NCI-H460 (cell line): ENCODE measurements at places on chromosomes 1 and 21.

GRCh38 chr1:94303005-94303404, 65.6 kb upstream of the ARHGAP29 start:
- DNase-seq = no peak

DNA sequence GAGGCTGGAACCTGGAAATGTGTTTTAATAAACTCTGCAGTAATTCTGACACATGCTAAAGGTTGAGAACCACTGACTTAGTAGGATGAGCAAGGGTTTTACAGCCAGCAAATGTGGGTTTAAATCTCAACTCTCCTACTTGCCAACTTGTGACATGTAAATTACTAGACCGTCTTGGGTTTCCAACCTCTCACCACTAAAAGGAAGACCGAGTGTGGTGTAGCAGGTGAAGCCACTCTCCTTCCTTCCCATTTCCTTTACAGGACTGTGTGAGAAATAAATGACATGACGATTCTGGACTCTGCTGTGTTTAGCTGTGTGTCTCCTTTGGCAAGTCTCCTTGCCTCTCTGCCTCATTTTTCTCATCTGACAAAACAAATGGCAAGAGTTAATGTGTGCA, 49.5 kb upstream of the DNAJC6 start:
- DNase-seq = no peak

DNA sequence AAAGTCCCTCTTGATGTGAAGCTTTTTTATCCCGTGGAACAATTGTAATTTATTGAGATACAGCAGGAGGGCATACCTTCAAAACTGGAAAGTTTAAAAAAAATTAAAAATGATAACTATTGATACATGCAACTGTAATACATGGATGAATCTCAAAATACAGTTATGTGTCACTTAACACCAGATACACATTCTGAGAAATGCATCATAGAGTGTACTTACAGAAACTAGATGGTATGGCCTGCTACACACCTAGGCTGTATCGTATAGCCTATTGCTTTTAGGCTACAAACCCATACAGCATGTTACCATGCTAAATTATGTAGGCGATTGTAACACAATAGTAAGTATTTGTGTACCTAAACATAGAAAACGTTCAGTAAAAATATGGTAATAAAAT, 7.1 kb upstream of the AKNAD1 start:
- DNase-seq = no peak

DNA sequence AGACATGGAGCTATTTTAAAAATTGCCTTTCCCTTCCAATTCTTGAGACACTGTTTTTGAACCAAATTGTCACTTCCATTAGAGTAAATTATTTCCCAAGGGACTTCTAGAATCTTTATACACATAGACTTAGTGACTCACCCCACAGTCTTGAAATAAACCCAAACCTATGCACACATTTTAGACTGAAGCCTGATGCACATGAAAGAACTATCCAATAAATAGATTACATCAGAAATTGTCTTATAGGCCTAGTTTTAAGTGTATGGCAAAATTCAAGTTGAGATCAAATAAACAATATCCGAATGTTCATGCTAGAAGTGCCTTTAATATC, 32.2 kb upstream of the ZNF326 start:
- no peak for DNase-seq

- DNase-seq = no peak
Measured at GRCh38 chr1:153775458-153776327, 486 bp downstream of the SLC27A3 start.

DNA sequence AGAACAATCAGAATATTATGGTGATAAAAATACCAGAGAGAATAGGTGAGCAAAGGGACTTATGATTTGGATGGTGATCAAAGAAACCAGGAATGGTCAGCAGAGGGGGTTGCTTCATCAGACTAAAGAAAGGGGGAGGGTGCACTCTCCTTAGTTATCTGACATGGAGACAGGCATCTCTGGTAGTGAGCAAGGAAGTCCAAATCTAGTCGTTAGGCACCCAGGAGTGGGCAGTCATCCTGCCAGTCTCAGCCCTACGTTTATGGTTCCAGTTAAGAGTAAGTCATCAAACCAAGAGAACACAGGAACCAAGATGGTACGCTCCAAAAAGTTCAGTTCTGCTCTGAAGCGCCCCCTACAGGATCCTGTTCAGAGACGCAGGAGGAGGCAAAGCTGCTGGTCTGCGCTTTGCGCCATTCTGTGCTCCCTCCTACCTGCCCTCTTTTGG, 28.6 kb downstream of the EBNA1BP2 start:
- DNase-seq = peak; percentile 31

- no peak for DNase-seq
Measured at GRCh38 chr1:201059401-201059800, 35.9 kb upstream of the KIF21B start.

DNA sequence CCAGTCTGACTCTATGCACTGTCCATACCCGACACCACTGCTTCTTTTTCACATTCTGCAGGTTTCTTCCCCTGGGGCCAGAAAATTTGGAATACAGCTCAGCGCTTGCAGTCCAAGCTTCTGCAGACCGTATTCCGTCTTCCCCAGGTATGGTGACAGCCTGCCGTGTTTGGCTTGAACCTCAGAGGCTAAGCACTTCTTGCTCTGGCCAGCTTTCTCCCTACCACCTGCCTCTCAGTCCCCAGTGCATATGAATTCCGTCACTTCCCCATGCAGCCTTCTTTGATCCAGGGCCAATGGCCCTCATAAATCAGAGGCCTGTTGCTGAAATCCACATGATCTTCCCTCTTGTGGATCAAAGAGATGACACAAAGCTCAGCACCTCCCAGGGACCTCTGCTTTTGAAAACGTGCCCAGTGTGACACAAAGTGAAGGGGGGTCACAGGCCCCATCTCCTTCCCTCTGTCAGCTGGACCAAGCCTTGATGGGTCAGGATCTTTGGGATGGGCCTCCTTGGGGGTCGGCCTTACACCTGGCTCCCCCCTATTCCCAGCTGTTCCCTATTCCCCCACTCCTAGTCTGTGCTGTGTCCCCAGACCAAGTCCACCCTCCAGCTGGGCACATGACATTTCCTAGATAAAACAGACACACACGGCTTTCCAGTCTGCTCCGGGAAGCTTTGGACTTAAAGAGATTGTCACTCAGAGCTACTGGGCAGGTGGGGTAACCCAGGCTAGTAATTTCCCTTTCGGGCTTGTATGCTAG, 66.6 kb downstream of the HMGB4 start:
- no peak for DNase-seq

- DNase-seq = no peak
Measured at GRCh38 chr1:35924838-35925237, 6.1 kb upstream of the AGO3 start.

DNA sequence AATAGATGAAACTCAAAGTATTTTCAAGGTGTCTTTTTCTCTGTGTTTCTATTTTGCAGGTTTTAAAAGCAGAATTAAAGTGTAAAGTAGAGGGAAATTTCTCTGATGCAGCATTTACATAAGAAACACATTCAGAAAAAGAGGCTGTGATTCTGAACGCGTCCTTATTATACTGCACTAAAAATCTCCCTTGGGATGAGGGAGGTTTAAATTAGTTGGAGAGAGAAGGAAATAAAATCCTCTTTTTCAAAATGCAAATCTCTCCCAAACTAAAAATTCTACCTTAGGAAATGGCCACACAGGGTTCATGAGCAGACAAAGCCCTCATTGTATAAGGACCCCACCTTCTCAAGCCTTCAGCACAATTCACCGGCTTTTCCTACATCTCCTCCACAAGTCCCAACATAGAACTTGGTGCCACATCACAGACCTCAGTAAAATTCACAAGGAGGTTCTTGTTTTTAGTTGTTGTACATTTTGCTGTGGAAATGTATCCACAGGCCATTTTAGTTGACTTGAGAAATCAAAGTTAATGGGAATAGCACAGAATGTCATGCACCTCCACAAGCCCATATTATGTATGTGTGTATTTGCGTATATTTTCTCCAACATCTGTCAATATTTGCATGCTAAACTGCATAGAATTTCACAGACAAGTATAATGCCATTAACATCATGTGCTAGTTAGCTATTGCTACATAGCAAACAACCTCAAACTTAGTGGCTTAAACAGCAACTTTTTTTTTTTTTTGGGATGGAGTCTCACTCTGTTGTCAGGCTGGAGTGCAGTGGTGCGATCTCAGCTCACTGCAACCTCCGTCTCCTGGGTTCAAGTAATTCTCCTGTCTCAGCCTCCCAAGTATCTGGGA, 59.8 kb downstream of the MAB21L3 start:
- no peak for DNase-seq

DNA sequence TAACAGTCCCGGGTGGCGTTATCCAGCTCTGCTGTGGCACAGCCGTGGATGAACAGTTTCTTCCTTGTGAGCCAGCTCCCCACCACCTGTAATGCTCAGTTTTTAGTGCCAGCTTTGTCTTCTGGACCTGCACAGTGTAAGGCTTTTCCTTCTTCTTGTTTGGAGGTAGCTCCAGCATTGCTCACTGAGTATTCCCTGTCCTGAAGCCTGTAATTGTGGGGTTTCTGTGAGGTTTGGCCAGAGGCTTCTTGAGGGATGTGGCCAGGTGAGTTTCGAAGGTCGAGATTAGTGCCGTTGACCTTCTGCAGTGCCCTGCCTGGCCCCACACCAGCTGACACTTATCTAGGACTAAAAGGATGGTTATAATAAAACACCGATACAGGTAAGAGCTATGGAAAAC, 75.0 kb downstream of the PBX1 start:
- DNase-seq = no peak

DNA sequence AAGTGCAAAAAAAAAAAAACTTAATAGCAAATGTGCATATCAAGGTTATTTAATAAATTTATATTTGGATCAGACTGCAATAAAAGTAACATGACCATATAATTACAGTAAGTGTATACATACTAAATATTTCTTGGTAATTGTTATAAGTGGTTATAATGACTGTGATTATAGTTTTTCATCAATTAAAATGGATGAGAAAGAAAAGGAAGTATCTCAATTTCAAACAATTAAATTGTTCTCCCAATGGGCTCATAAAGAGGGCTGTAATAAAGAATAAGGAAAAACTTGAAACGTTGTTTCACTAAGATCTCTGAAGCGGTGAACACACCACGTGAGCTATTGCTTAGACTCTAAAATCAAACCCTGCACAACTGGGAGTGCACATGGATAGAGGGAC, 104.1 kb downstream of the CDC42BPA start:
- DNase-seq = no peak

- no peak for DNase-seq
Measured at GRCh38 chr1:213519098-213519497, 468.1 kb downstream of the RPS6KC1 start.

- DNase-seq = no peak
Measured at GRCh38 chr1:159999204-159999603, 32.6 kb downstream of the PIGM start.

DNA sequence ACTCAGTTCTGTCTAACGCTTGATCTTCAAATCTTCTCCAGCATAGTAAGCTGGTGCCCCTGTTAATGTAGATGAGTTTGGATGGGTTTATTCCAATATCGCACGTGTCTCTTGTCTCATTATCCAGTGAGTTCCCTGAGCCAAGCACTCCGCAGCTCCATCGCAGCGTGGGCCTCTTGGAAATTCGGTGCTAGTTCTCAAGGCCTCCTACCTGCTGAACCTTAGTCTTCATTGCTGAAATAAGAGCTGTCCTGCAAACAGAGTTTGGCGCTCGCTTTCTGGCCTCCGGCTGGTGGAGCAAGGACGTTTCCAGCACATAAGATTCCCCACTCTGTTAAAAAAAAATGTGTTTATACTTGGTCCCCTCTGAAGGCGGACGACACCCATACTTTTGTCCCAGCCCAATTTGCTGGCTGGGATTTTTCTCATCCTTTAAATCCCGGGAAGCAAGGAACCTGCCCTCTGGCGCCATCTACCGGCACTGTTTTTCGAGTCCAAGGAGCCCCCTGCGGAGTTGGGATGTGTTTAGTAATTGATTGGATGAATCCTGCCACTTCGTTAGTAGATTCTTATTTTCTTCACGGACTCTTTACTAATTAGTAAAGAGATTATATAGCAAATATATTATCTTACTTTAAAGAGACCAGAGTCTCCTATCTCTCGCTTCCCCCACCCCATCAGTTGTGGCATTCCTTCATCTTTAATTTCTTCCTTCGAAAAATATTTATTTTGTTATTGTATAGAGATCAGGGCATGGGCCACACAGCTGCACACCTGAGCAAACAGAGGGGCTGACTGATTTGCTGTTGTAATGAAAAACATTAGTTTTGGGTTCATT, 14.7 kb downstream of the JUN start:
- no peak for DNase-seq

DNA sequence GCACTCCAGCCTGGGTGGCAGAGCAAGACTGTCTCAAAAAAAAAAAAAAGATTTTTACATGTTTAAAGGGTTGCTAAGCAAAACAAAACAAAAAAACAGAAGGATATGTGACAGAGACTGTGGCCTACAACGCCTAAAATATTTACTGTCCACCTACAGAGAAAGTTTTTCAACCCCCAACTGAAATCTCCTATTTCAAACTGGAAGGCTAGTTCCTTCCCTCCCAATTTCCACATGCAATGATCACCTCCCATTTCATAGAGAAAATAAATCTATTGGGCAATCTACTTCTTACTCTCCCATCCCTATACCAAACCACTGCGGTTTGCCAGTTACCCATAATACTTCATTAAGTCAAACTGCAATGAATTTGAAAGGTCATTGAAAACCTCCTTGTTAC, 74.2 kb downstream of the ST3GAL3 start:
- no peak for DNase-seq

DNA sequence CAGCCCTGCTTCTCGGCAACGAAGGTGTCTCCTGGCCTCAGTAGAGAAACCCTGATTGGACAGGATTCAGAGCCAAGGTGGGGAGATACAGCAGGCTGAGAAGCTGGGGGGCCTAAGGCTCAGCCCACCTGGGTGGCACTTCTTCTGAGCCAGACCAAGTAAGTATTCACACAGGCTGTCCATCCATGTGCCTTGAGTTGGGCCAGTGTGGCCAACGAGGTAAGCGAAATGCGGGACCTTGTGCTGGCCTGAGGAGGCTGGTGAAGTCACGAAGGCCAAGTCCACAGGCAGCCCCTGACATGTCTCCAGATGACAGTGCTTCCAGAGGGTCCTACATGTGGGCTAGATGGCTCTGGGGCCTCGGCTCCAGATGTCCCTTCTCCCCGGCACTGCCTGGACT, 91.4 kb downstream of the ITPKB start:
- no peak for DNase-seq

DNA sequence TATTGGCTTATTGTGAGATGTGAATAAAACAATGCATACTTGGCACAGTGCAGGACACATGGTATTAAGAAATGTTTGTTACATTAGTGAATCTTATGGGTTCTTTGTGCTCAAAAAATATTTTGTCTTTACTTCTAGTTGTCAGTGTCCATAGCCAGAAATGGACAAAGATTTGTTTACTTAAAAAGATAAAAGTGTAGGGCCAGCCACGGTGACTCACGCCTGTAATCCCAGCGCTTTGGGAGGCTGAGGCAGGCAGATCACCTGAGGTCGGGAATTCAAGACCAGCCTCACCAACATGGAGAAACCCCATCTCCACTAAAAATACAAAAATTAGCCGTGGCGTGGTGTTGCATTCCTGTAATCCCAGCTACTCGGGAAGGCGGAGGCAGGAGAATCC, 654.6 kb upstream of the NEGR1 start:
- no peak for DNase-seq
